ENCODE measurements at places on chromosomes 4 and X.

GRCh38 chrX:136115904-136116297 lies 31.4 kb upstream of the FHL1 start:
- DNase-seq, result no peak

GRCh38 chr4:22323691-22324090 lies 192.2 kb downstream of the ADGRA3 start:
- DNase-seq, result no peak

DNA sequence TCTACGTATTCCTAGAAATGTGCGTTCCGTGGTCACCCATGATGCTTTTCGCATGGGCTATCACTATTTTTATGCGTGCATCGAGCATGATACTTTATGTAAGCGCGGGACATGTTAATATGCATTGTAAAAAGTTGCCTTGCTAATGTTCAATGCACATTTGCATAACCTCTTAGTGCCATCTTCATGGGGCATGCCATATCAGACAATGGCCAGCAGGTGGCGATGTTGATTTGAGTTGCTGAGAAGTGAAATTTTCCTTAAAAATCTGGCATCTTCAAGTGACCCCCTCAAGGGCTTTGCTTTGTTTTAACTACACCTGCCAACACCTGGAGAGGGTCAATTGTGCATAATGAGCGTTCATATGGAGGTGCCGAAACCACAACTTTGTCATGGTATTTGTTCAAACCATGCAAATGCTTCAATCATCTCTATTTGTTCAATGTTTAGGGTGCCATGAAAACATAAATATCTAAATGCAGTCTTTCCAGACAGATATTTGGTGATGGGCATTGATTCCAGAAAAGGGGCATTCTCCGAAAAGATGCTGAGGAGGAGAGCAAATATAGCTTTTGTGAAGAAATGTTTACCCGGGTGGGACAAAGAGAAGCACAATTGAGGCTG lies 833.9 kb upstream of the PRKX start:
- DNase-seq, result peak; percentile 68

DNA sequence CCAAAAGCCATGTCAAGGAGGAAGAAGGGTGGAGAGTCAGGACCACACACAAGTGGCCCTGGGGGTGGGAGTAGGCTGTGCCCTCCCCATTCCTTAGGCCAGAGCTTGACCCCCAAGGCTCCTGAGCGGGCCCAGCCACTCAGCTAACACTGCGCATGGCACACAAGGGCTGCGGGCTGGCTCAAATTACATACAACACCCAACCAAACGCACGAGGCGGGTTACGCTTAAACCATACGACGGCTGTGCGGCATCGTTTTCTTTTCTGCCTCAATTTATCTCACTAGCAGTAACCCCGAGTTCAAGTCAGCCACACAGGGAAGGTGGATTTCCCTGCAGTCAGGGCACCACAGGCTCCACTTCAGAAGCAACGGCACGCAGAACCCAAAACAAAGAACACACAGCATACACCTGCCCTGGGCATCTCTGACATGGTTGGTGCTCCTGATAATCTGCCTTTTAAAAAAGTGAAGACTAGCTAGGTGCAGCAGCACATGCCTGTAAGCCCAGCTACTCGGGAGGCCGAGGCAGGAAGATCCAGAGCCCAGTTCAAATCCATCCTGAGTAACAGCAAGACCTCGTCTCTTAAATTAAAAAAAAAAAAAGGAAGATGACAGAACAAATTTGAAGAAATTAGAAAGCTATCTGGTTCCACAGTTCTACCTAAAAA lies 2.9 kb downstream of the GAK start:
- no peak for DNase-seq

DNA sequence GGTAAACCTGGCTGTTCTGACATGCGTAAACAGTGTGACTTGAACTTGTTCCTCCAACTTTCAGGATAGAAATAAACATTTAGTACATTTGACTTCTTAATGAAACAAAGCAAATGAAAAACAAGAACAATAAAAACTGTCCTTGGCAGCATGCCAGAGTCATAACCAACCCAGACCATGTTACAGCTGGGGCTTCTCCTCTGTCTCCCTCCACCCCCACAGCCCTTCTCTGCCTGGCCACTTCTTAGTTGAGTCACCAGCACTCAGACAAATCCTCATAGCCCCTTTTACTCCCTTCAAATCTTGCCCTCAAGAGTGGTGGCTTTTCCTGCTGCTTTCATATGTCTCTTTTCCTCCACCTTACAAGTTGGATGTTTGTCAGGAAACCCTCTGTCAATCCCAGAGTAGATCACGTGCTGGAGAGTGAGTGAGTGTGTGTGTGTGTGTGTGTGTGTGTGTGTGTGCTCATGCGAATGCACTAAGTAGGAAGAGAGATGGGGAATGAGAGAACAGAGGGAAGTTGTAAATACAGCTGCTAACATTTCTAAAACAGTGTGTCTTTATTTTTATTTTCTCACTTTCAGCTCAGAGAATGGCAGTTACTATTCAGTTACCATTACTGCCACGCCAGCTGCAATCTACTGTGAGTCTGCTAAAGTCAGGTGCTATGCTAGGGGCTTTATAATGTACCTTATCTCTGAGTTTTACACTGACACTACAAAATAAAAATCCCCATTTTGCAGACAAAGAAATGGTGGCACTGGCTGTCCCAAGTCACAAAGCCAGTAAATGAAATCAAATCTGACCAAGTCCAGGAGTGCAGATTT lies 15.0 kb downstream of the SCARB2 start:
- DNase-seq, result peak; percentile 35

DNA sequence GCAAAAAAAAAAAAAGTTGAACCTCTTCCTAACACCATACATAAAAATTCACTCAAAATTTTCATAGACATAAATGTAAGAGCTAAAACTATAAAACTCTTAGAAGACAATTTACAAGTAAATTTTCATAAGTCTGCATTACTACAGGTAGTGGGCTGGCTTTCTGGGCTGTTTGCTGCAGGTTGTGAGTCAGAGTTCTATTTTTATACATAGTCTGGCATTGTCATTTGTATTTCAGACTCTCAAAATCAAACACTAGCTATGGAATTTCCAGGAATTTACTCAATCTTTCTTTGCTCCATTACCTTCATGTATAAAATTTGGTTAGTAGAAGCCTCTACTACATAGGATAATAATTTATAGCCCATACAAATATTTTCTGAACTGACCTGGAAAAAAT lies 227.2 kb downstream of the COX18 start:
- no peak for DNase-seq

DNA sequence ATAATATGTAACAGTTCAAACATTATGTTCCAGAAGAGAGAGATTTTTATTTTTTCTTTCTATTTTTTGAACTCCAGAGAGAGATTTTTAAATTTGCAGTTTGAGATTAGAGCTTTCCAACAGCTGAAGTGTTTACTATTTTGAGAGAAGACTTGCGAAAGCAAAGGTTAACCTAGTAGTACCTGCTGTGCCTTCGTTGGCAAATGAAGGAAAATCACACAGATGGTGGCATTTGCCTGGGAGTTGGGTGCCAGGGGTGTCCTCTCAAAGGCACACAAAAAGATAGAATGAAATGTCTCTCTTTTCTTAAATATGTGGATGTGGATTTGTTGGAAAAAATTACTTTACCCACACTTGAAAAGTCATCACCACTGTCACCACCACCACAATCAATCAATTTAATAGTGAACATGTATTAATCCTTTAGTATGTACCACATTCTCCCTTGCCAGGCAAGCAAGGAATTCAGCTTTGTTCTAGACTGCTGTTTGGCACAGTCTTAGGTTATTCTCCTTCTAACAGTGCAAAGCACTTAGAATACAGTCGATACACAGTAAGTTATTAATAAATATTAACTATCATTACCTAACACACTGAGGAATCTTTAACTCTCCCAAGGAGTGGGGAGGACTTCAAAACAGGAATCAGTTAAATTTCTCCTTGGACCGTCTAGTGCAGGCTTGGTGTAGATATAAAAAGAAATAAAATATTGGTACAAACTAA lies 838.2 kb upstream of the FTHL17 start:
- DNase-seq, result no peak
